ENCODE measurements at places on chromosomes 2 and 18. TPM values are rescaled to one million over a fixed set of nuclear protein-coding genes. Genes with fewer than 3 reads are reported as not detected.

The ZBTB14 gene
- total RNA-seq: 24.8 TPM

The TANC1 gene
- 0.64 TPM for total RNA-seq

The CERKL gene
- total RNA-seq: 0.07 TPM

The NEUROD1 gene
- not detected for total RNA-seq

The DSG2 gene
- total RNA-seq: 0.20 TPM

The FAM98A gene
- total RNA-seq: 38.2 TPM

The MC2R gene
- not detected for total RNA-seq

The ACMSD gene
- not detected for total RNA-seq

The QPCT gene
- 0.54 TPM for total RNA-seq

The SP5 gene
- total RNA-seq: 0.12 TPM

The SCYGR4 gene
- not detected for total RNA-seq

The OTOF gene
- total RNA-seq: 14.4 TPM

The WDPCP gene
- total RNA-seq: 7.3 TPM

The BOK gene
- total RNA-seq: 0.07 TPM

The SERPINB3 gene
- not detected for total RNA-seq

The MAP4K3 gene
- 7.2 TPM for total RNA-seq

The UGT1A8 gene
- not detected for total RNA-seq

The GYPC gene
- 113 TPM for total RNA-seq

The OSBPL6 gene
- 1.1 TPM for total RNA-seq

The GALNT5 gene
- not detected for total RNA-seq

The NOSTRIN gene
- total RNA-seq: not detected

The RDH14 gene
- 12.6 TPM for total RNA-seq

The IL18RAP gene
- 43.4 TPM for total RNA-seq

The GKN1 gene
- not detected for total RNA-seq

The SPDYA gene
- total RNA-seq: 2.1 TPM

The PXDN gene
- total RNA-seq: 2.5 TPM

The SLC19A3 gene
- total RNA-seq: not detected

The IL1RN gene
- 3.0 TPM for total RNA-seq

The MRPL33 gene
- 33.4 TPM for total RNA-seq

The OTOS gene
- total RNA-seq: not detected

The GEN1 gene
- total RNA-seq: 25.0 TPM

The XDH gene
- 0.15 TPM for total RNA-seq

The FTCDNL1 gene
- total RNA-seq: 0.71 TPM

The RUFY4 gene
- total RNA-seq: 3.3 TPM

The TMSB10 gene
- 5,889 TPM for total RNA-seq

The ASB18 gene
- total RNA-seq: not detected

The TMEM198 gene
- total RNA-seq: 1.3 TPM

The EPG5 gene
- total RNA-seq: 23.9 TPM

The KCNIP3 gene
- total RNA-seq: not detected

The MAPRE3 gene
- total RNA-seq: 2.2 TPM

The STEAP3 gene
- total RNA-seq: 0.05 TPM

The PRKAG3 gene
- total RNA-seq: not detected

The DSG4 gene
- not detected for total RNA-seq

The MERTK gene
- total RNA-seq: 0.29 TPM

The TWIST2 gene
- not detected for total RNA-seq

The VAMP8 gene
- 147 TPM for total RNA-seq

The SPHKAP gene
- not detected for total RNA-seq

Data from T-helper 1 cell treated with Interleukin-12 subunit alpha and Interleukin-12 subunit beta and Interleukin-4 antibody, amounts not matched to agents 30 ng/mL and 1 ng/mL, for 36 hours (primary cell).